ENCODE measurements at places on chromosomes 13 and 19.

GRCh38 chr13:89628567-89628966 lies 1718.9 kb upstream of the MIR17HG start:
- no peak for DNase-seq

GRCh38 chr13:50599927-50600326 lies 243.6 kb downstream of the DLEU7 start:
- no peak for DNase-seq

- DNase-seq = no peak
These were observed 117.4 kb downstream of the ESD start for GRCh38 chr13:46679369-46680120.

- no peak for DNase-seq
These were observed 123.1 kb downstream of the CDK8 start for GRCh38 chr13:26377038-26377437.

- no peak for DNase-seq
These were observed 166.0 kb upstream of the ZNF536 start for GRCh38 chr19:30206187-30206586.

- DNase-seq = no peak
These were observed 65.7 kb downstream of the CEBPG start for GRCh38 chr19:33438987-33439781.

DNA sequence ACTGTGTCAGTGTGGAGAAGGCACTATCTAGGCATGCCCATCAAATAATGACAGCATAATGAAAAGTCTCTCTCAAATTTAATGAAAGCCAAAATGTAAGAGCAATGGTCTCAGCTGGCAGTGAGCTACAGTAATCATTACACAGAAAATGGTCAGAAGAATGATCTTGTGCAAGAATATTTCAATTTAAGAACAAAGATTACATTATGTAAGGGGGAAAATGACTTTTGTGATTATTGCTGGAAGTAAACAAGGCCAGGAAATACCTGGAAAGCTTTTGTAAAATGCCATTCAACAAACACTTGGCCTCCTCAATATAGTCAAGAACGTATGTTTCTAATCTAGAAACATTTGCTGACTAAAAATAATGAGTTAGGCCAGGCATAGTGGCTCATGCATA lies 89.1 kb downstream of the CAB39L start:
- DNase-seq = no peak

GRCh38 chr13:42769650-42770049 lies 11.7 kb upstream of the FAM216B start:
- DNase-seq = no peak

DNA sequence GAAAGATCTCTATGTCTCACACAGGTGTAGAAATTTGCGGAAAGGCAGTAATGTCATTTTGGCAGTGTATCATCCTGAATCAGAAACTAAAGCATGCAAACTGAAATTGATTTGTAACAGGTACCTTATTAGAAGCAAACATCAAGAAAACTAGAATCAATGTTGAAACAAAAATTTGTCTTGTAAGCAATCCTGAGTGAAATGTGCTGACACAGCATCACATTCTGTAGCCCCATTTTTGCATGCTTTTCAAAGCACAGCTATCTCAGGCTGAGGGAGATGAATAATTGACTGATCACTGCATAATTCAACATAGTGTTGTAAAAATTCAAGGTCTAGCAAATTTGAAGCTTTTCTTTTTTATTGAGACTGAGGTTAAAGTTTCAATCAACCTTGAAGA lies 539.7 kb downstream of the DACH1 start:
- DNase-seq = no peak

DNA sequence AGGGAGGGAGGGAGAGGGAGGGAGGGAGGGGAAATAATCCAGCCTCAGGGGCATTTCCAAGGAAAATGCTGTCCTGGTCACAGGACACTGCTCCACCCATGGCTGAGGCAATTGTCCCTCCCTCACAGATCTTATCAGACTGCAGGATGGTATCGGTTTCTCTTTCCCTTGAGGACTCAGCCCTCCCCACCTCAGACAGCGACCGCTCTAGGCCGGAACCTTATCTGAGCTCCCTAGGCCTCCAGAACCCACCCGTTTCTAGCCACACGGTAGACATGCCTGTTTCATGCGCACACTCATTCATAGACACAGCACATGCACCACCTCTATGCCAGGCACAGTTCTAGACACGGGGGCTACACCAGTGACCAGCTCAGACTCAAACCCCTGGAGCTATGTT lies 10.0 kb upstream of the IZUMO2 start:
- no peak for DNase-seq

DNA sequence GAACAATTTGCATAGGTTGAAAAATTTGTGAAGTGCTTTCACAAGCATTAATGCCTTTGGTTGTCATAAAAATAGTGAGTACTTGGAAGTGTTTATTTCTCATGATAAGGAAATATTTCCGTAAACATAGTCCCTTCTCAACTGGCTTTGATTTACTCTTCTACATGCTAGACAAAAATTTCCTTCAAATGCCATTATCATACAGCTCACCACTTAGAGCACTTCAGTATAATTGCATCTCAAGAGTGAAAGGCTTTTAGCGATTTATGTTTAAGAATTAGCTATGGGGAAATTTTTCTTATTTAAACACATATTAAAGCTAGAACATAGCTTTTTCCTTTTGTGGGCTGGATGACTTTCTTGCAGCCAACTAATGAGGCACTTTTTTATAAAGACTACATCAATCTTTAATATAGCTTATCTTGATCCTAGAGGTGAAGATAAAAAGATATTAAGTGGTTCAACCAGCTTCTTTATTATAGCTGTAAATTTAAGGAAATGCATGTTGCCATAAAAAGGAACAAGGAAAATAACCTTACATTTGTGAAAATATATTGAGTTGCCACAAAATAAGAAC lies 656.8 kb downstream of the SLITRK6 start:
- no peak for DNase-seq

- DNase-seq = no peak
These were observed 23.5 kb downstream of the KCTD15 start for GRCh38 chr19:33819880-33820781.

DNA sequence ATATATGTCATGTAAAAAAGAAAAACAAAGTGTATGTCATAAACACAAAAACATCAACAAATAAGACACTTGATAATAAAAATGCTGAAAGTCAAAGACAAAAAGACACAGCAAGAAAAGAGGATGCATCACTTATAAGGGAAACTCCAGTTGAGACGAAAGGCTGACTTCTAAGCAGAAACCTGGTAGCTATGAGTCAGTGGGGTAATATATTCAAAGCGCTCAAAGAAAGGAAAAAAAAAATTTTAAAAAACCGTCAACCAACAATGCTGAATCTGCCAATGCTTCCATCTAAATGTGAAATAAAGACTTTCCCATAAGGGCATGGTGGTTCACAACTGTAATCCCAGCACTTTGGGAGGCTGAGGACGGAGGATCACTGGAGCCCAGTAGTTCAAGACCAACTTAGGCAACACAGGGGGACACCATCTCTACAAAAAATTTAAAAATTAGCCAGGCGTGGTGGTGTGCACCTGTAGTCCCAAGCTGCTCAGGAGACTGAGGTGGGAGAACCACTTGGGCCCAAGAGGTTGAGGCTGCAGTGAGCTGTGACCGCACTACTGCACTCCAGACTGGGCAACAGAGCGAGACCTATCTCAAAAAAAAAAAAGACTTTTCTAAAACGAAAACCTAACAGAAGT lies 24.0 kb downstream of the USP12 start:
- DNase-seq = no peak

DNA sequence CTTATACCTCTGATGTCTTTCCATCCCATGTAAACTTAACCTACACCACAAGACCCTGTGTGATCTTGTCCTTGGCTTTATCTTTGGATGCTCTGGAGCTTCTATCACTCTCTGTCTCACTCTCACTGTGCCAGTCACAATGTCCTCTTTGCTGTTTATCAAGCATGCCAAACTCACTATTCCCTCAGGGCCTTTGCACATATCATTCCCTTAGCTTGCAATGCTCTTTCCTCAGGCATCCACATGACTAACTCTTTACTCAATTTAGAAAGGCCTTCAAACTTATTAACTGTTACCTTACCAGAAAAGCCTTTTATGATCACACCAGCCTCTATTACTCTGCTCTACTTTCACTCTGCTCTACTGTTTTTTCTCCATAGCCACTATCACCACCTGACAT lies 354.1 kb downstream of the RFC3 start:
- DNase-seq = no peak

GRCh38 chr13:43133792-43134191 lies 110.4 kb downstream of the DNAJC15 start:
- DNase-seq = no peak

- DNase-seq = no peak
These were observed 1.0 kb upstream of the CAPN12 start for GRCh38 chr19:38745316-38745715.

DNA sequence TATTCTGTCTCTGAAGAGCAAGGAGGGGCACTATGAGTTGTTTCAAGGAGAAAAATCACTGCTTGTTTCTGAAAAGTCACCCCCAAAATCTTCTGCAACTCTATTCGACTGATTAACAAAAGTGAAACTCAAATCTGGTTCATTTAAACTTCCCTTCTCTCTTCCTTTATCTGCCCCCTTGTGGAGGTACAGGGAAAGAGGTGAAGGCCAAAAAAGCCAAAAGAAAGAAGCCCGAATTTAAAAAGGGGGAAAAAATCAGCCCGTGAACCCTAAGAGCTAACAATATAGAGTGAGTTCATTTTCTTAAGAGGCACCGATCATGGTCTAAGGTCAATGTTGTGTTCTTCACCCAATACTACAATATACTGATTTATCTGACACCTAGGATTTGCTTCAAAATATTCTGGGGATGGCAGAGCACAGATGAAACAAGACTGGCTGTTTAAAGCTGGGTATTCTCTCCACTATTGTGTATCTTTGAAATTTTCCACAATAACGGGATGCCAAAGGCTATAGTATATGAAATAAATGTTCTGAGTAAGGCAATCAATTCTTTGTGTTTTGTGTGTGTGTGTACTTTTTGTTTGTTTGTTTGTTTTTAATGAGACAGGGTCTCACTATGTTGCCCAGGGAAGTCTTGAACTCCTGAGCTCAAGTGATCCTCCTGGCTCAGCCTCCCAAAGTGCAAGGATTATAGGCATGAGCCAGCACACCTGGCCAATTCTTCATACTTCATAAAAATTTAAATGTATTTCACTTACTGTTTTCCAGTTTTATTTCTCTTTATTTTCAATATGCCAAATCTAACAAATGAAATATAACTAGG lies 55.0 kb upstream of the EEF1AKMT1 start:
- DNase-seq = no peak

GRCh38 chr13:24207841-24208667 lies 47.5 kb downstream of the SPATA13 start:
- DNase-seq = no peak

- DNase-seq = no peak
These were observed 125.3 kb upstream of the GPC6 start for GRCh38 chr13:93101226-93101734.

- no peak for DNase-seq
These were observed 20.2 kb upstream of the PNMA8B start for GRCh38 chr19:46515879-46516350.

DNA sequence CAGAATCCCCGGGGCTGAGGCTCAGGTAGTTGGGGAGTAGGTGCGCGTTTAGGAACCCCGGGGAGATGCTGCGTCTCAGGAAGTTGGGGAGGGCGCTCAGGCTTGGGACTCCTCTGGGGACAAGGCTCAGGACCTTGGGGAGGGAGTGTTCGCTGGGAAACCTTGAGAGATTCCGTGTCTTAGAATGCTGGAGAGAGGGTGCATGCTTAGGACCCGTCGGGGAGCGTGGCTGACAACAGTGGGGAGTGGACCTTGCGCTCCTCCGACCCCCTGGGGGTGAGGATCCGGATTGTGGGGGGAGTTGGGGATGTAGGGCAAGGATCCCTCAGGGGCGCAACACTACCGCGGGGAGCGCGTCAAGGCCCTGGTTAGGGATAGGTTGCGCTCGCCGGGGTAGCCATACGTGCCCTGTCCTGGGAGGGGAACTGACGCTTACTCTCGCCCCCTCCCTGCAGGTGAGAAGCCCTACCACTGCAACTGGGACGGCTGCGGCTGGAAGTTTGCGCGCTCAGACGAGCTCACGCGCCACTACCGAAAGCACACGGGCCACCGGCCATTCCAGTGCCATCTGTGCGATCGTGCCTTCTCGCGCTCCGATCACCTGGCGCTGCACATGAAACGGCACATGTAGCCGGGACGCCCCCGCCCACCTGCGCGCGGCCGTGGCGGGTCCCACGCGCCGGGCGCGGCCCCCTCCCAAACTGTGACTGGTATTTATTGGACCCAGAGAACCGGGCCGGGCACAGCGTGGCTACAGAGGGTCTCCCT lies 2.0 kb downstream of the KLF2 start:
- no peak for DNase-seq

DNA sequence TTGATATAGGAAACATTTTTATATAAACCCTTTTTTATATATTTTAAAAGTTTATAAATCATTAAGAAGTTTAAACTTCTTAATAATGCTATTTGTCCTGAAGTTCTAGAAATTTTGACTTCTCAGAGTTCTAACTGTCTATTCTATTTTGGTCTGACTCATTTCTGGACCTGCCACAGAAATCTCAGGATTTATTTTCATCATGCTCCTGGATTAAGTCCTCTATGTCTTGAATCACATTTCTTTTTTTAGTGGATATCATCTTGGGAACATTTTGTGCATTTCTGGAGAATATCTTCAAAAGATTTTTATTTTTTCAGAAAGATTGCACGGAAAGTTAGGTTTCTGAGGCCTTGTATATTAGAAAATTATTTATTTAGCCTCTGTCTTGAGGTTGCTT lies 289.1 kb downstream of the NDFIP2 start:
- no peak for DNase-seq

DNA sequence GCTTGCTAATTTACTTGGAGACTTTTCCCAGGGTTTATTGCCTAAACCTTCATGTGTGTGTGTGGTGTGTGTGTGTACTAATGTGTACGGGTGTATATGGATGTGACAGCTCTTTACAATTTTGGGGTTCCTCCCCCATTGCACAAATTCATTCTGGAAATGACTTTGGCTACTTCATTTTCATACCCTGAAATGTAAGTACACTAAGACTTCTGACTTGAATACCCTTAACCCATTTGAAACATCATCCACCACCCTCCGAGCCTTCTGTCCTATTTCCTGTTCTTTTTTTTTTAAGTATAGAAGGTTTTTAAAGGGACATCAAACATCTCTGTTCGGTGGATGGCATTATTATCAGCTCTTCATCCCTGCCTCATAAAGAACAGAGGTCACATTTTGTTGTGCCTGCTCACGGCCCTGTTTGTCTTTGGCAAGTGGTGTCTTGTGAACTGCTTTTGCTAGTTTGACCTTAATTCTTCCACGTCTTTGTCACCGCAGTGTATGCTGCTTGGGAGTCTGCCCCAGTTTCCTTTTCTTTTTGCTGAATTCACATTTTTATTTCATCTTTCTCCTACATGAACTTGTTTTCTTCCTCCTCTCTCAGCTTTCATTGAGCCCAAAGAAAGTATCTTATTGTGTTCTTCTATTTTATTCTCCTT lies 228.3 kb downstream of the FOXO1 start:
- no peak for DNase-seq

DNA sequence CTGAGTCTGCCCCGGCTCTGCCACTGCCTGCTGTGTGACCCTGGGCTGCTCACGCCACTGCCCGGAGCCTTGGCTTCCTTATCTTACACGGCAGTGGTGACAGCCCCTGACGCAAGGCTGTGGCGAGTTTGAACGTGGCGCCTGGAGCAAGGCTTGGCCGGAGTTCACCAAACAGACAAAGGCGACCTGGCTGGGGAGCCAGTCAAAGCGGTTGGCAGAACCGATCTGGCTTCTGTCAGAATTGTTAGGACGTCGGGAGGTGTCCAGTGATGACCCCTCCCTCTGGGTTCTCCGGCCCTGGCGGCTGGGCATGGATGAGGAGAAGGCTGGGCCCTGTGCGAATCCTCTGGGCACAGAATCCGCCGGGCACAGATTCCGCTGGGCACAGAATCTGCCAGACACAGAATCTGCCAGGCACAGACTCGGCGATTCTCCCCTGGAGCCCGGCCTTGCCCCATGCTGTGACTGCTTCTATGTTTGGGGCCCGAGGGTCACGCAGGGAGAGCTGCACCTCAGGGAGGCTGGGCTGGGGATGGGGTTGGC lies 11.7 kb upstream of the TMEM255B start:
- DNase-seq = no peak

All from substantia nigra (tissue), 51 donors.